H1 (cell line): ENCODE measurements at places on chromosomes 16 and 17. TPM values are rescaled to one million over a fixed set of nuclear protein-coding genes. Genes with fewer than 3 reads are reported as not detected.

EPN3 gene
- 6.7 and 8.1 TPM in 2 replicates for polyA plus RNA-seq

ZG16 gene
- not detected in 2 replicates for polyA plus RNA-seq

CCDC200 gene
- polyA plus RNA-seq: 0.11 TPM in 1 of 2 replicates, not detected in the other

TBKBP1 gene
- 6.3 and 9.3 TPM in 2 replicates for polyA plus RNA-seq

GRCh38 chr17:72494566-72494965, 373.7 kb downstream of the SOX9 start:
- no peak for DNase-seq

GRCh38 chr17:39118674-39119419, 32.6 kb downstream of the PLXDC1 start:
- DNase-seq: no peak

DNA sequence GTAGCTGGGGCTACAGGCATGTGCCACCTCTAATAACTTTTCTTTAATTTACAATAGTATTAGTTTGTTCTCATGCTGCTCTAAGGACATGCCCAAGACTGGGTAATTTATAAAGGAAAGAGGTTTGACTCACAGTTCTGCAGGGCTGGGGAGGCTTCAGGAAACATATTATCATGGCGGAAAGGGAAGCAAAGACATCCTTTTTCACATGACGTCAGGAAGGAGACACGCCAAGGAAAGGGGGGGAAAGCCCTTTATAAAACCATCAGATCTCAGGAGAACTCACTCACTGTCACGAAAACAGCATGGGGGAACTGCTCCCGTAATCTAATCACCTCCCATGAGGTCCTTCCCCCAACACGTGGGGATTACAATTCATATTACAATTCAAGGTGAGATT, 18.3 kb downstream of the IL4R start:
- no peak for DNase-seq

GRCh38 chr17:43021741-43022512, at the start of gene VAT1:
Gene VAT1, minus strand, starts transcription at chr17:43022385. Its CDS starts 63 bp downstream, at chr17:43022322.
- DNase-seq: no peak
